Lower lobe of right lung (tissue), 2 donors: ENCODE measurements at places on chromosomes 1 and 21. TPM values are rescaled to one million over a fixed set of nuclear protein-coding genes. Genes with fewer than 3 reads are reported as not detected.
A peak's percentile ranks its signal among the peaks of the same experiment; 100 is the strongest.

DNA sequence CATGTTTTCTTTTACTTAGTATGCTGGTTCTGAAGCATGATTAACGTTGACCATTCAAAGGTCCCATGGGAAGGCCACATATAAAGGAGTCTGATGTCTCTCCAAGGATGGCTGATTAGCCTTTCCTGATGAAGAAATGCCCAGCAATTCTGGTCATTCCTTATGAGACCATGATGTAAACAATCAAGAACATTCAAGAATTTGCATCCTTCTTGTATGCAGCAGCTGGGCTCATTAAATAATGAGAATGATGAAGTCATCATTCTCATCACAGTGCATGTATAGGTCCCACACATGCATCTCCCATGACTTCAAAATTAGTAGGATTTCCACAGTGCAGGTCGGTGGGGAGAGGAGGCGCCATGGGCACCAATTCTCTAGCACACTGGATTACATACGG lies 85.4 kb downstream of the APP start:
- no peak for DNase-seq

- no peak for DNase-seq
These were observed 18.7 kb downstream of the IL23R start for GRCh38 chr1:67184838-67185421.

- no peak for DNase-seq
These were observed 13.6 kb downstream of the ACTL8 start for GRCh38 chr1:17768651-17769241.

The GSTM5 gene
- 11.7 TPM for total RNA-seq

The WDR4 gene
- 17.1 TPM for total RNA-seq

DNA sequence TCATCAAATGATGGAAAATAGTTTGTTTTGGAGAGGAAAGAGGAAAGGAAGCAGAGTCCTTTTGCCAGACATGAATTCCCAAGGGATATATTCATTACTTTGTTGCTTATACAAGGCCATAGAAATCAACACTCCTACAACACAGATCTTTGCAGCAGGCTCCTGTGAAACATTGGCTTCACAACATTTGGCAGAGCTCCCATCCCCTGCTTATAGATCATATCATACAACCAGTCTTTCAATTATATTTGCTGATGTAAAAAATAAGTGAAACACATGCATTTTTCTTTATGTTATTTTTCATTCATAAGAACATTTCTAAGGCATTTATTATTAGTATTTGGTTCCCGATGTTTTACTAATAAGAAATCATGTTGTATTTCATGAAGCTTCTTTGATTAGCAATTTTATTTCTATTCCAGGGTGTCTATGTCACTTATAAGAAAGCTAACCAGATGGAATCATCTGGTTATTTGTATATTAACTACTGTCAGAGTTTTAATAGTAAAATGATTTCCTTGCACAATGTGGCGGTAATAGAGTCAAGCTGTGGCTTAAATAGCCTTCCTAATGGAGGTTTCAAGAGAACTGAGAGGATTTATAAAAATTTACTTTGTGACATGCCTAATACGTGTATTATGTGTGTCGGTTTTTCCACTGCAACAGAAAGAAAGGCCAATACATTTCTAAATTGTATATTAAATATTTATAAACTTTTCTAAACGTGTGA lies 470.3 kb upstream of the NCAM2 start:
- no peak for DNase-seq

- DNase-seq = no peak
These were observed 16.0 kb upstream of the ACOT11 start for GRCh38 chr1:54532033-54532432.

The ZFYVE9 gene
- total RNA-seq = 18.7 TPM

DNA sequence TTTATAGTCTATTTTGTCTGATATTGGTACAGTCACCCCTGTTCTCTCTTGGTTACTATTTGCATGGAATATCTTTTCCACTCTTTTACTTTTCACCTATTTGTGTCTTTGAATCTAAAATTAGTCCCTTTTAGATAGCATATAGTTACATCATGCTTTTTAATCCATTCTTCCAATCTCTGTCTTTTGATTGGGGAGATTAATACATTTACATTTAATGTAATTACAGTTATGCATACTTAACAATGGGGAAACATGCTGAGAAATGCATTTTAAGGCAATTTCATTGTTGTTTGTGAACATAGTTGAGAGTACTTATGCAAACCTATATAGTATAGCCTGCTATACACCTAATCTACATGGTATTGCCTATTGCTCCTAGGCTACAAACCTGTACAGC lies 48.4 kb upstream of the ATP6V1G3 start:
- DNase-seq = no peak

- DNase-seq = no peak
These were observed 372.8 kb upstream of the DAB1 start for GRCh38 chr1:57796616-57797015.

- peak; percentile 76 for DNase-seq
These were observed at the start of gene TMEM240 for GRCh38 chr1:1540090-1540817. Gene TMEM240, minus strand, starts transcription at chr1:1540624. Its CDS starts 278 bp downstream, at chr1:1540346.

DNA sequence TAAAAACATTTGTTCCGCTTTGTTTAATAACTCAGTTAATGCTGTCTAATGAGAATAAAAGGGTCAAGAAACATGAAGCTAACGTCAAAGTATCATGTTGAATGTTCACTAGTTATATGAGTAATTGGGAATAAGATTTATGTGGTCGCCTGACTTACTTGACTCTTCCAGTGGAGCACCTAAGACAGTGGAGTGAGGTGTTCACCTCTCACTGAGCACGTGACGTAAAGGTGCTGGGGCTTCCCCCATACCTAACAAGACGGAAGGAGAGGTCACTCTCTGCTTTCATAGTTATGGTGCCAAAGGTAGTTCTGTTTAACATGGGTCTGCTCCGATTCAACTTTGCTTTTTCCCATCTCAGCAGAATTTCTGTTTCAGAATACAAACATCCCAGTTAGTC lies 686 bp downstream of the KMO start:
- DNase-seq = no peak

DNA sequence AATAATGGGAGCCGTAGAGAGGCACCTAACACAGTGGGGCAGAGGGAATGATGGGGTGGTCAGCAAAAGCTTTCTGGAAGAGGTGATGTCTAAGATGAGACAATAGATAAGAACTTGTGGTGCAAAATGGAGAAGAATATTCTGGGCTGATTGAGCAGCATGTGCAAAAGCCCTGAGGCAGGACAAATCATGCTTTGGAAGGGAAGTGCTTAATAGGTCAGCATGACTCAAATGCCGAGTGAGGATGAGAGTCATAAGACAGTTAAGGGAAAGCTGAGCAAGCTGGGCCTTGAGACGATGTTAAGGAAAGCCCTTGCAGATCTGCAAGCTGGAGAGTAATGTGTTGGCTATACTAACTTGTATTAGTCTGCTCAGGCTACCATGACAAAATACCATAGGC lies 37.3 kb upstream of the ASB17 start:
- DNase-seq = no peak

The HES2 gene
- 6.4 TPM for total RNA-seq

GRCh38 chr1:245800901-245801605 lies 646.3 kb downstream of the KIF26B start:
- no peak for DNase-seq

The SLC16A1 gene
- total RNA-seq = 9.8 TPM

DNA sequence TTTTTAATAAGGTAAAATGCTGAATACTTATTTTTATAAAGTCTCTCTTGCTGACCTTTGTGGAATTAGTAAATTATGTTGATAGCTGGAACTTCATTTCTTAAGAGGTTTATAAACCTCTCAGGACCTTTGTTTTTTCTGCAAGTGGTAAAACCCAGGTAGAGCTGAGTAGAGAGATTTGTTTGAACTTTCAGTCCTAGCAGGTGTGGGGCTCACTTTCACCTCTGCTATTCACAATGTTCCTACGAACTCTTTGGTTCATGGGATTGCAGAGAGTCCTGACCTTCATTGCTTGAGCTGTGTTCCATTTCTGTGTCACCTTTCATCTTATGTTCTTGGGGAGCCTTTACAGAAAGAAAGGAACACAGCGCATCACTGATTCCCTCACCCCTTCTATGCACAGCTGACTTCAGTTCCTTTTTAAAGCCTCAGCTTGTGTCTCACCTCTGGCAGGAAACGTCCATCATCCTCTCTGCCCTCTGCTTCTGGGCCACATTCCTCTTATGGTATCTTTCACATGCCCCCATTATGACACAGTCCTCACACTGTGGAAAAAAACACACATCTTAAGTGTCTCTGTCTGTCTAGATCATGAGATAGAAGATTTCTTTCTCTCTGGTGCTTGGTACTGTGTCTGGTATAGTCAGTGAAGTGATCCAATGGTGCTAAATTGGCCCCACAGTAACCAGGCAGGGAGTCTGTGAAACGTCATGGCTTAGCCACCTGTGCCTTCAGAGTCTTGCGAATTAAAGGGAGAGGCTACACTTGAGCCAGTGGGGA lies 262.5 kb upstream of the B3GALT2 start:
- no peak for DNase-seq

- DNase-seq = no peak
These were observed 299.6 kb downstream of the USH2A start for GRCh38 chr1:216123446-216124191.

GRCh38 chr21:43772425-43772821 lies 3.7 kb downstream of the CSTB start:
- DNase-seq = no peak

The TMCC2 gene
- 3.0 TPM for total RNA-seq

DNA sequence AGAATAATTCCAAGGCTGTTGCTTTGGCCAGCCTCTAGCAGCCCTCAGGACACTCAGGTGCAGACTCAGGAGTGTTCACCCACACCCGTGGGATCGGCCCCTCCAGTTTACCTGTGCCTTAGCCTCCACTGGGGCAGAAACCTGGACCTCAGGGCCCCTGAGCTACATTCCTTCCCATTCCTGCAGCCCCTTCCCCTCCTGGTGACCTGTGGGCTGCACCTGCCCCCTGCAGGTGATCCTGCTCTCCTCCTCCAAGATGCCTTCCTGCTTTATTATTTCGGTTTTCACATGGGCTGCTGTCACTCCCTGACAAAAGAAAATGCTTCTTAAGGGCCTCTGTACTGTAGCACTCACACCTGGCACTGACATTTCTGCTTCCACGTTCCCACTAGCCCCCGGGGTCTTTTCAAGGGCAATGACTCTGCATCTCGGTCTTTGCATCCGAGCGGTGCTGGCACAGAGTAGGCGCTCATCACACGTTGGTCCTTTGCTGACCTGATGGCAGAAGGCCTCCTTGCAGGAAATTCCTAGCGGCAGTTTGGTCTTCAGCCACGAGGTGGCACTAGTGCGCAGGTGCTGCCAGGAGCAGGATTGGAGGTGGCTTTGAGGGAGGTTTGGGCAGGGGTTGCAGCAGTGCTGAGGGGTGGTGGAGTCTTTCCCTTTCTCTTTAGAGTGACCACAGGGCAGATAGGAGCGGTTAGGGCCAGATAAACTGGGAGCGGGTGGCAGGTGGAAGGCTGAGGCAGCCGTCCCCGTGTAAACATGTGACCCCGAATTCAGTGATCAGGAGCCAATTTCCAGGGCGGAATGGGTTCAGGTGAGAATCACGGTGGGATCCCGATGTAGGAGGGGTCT lies 25.3 kb upstream of the ETV3 start:
- DNase-seq = peak; percentile 68

GRCh38 chr1:203593723-203594122 lies 32.9 kb upstream of the ATP2B4 start:
- DNase-seq = no peak

- DNase-seq = no peak
These were observed 38.9 kb downstream of the SYT2 start for GRCh38 chr1:202671399-202671798.

The C21orf91 gene
- total RNA-seq = 24.8 TPM

GRCh38 chr1:116763787-116764465 lies 9.7 kb downstream of the CD2 start:
- no peak for DNase-seq

DNA sequence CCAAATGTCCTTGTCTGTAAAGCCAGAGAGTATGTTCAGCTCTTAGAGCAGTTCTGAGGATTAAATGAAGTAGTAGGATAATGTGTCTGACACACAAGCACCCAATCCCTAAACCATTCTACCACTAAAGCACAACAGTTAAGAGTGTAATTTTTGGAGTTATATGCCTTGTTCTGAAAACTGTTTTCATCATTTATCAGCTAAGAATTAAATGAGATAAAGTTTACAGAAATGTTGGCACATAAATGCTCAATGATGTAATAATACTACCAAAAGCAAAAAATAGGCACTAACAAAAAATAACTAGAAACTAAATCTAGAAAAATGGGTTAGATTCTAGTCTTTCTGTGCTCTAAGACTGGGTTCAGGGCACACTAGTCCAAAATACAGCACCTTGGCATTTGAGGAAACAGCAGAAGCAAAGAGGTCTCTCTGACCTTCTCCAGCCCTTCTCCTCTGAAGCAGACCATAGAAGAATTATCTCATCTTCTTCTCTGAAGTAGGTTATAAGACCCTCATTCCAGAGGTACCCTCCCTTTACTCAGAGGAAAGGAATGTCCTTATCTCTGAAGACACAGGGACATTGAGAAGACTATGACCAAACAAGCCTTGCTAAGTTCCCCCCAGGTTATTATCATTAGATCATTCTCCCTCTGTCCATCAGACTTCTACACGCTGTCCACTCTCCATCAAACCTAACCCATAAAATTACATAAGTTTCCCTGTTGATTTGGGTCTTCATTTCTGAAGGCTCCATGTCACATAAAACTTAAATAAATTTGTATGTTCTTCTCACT lies 20.6 kb downstream of the ABL2 start:
- DNase-seq = no peak

The SLFNL1 gene
- total RNA-seq = 4.8 TPM

DNA sequence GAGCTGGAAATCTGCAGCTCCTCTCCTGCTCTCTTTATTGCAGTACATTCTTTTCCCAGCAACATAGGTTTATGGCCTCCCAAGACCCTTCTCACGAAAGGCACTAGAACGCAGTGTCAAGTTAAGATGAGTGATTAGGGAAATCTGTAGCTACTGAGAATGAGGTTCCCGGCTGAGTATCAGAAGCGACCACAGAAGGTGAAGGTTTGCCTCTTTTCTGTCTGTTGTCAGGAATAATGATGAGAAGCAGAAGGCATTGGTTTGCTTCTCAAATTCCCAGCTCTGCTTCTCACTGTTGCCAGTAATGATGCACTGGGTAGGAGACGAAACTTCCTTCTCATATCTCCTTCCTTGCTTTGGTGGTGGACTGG lies 128.4 kb downstream of the NTMT2 start:
- no peak for DNase-seq

- no peak for DNase-seq
These were observed 30.0 kb upstream of the ETS2 start for GRCh38 chr21:38775733-38776132.

The SH3BGR gene
- 4.1 TPM for total RNA-seq

GRCh38 chr1:7407980-7408770 lies 362.9 kb upstream of the VAMP3 start:
- DNase-seq = no peak

GRCh38 chr1:47763591-47764171 lies 233.5 kb downstream of the TRABD2B start:
- no peak for DNase-seq

- DNase-seq = no peak
These were observed 49.6 kb downstream of the INTS7 start for GRCh38 chr1:211985556-211986264.

GRCh38 chr1:165645654-165646366 lies 14.8 kb downstream of the MGST3 start:
- DNase-seq = no peak

GRCh38 chr1:11920239-11920903 lies 5.9 kb downstream of the KIAA2013 start:
- DNase-seq = no peak

The ANGPTL3 gene
- not detected for total RNA-seq
